Mammary epithelial cell (primary cell): ENCODE measurements at places on chromosomes 2 and 18. TPM values are rescaled to one million over a fixed set of nuclear protein-coding genes. Genes with fewer than 3 reads are reported as not detected.
A peak's percentile ranks its signal among the peaks of the same experiment; 100 is the strongest.

DNA sequence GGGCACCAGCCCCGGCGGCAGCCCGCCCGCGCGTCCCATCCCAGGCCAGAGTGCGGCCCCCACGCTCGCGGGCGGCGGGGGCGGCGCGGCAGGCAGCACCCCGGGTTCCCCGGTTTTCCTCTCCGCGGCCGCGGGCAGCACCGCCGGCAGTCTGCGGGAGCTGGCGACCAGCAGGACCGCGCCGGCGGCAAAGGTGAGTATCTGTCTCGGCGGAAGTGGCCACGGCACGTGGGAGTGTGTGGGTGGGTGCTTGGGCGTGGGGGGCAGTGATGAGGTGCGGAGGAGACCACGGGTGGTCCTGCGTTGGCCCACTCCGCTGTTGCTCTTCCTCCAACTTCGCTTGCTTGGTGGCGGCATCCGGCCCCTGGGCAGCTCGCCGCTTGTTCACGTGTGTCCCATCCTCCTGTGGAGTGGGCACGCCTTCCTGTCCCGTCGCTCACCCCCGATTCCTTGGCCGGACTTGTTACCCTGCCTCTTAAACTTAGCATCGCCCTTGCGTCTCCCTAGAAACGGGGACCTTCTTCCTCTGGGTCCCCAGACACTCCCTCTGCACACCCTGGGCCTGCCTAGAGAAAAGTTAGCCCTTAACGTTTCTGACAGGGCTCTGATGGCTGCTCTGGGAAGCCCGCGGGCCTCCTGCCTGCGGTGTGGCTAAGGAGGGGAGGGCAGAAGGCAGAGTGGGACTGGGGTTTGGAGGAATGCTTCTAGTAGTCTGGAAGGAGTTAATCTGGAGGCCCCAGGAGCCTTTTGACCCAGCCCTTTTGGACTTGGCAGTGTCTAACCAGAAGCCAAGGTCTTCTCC lies 1.1 kb downstream of the SH3RF3 start:
- DNase-seq = no peak

DNA sequence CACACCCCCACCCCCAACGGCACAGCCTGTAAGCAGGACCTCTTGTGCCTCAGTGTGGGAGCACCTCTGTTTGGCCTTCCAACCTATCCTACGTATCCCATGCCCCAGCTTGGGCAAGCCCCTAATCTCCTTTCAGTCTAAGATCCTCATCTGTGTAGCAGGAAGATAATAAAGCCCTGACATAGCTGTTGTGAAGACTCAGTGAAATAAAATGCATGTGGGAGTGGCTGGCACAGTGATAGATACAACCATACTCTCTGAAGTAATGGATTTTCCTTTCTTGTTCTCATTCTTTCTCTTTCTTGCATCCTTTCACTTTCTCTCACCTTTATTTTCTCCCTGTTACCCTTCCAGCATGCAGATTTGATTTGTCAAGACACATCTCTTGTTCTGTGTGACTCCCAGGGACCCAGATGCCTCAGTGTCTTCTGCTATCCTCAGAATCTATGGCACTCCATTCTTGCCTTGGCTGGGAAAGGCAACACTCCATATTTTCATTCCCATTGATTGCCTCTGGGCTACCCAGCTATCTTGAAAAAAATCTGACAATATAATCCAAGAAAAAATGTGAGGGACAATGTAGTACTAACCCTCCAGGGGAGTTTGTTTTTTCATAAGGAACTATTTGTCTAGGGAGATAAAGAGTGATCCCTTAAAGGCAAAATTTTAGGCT lies 207.2 kb upstream of the SETBP1 start:
- peak; percentile 17 for DNase-seq

DNA sequence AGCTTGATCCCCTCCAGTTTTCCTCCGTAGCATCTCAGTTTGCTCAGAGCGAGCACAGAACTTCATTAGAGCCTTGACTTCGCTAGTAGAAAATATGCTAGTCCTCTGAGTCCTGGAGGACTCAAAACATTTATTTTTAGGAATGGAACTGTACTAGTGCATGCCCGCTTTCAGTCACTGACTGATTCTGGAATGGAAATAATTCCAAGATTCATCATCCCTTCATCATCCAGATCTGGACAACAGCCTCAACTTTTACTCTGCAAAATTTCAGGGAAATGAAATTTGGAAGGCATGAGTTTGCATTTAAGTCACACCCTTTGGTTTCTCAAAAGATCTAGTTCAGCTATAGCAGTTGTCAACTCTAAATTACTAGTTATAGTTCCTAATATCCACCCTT lies 304.6 kb downstream of the XIRP2 start:
- DNase-seq = no peak

DNA sequence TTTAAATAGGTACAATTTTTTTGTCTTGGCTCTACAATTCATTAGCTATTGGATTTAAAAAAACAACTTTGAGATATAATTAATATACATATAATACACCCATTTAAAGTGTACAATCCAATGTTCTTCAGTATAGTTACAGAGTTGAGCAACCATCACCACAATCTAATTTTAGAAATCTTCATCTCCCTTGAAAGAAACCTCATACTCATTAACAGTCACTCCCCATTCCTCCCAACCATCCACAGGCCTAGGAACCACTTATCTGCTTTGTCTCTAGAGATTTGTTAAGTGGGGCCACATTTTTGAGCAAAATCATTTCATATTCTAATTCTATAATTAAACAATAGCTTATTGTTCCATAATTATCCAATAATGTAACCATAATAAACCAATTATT lies 32.6 kb downstream of the MRPL33 start:
- DNase-seq = peak; percentile 14

- DNase-seq = no peak
Measured at GRCh38 chr2:1693723-1694122, 50.6 kb downstream of the PXDN start.

GRCh38 chr18:22032392-22032961 lies 136.9 kb upstream of the GATA6 start:
- peak; percentile 97 for DNase-seq

- DNase-seq = no peak
Measured at GRCh38 chr2:71959494-71959893, 188.2 kb downstream of the CYP26B1 start.

DNA sequence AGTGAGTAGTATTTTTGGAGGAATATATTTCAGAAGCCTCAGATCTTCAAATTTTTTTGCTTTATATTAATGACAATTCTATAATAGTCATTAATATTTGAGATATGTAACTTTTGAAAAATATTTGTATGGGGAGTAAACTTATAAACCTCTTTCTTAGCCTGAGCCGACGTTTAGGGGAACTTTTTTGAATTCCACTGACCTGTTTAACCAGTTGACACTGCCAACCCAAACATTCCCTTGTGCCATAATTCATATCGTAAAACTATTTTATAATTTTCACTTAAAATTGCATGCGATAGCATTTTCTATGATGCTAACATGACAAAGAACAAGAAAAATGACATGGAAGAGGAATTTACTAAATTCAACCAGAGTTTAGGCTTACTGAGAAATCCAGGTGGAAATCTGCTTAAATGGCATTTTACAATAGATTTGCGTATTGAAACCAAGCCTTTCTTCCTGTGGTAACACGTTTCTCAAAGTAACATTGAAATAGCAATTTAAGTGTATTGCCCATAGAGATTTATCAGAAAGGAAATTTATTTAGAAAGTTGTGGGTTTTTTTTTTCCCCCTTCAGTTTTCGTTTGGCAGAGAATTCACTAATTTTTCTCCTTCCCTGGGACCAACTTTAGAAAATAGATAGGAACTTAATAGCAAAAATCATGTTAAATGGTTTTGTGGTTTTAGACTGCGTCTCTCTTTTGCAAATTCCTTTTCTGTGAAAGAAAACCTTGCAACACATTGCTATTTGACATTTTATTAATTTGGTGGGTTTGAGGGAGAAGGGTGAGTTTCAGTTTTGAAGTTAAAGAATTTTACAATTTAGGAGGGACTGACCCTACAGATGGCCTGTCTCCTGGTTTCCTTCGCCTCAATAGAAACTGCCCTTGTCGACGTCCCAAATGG lies 77.4 kb downstream of the TANC1 start:
- no peak for DNase-seq

DNA sequence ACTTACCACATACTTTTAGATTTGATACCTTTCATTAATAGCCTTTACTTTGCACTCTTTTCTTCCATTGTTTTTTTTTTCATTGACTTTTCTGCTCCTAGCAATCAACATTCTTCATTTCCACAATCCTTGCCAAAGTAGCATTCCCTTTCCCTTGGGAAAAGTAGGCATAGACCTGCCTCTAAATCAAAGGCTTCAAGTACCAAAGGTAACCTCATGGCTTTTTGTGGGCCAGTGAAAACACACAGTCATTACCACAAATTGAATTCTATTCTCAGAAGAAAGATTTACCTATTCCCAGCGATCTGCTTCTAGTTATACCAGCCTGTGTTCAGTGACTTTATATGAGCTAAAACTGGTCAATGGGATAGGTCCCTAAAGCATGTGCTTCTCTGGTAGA lies 109.2 kb downstream of the SOCS6 start:
- DNase-seq = no peak

- no peak for DNase-seq
Measured at GRCh38 chr2:145753966-145754365, 1234.0 kb upstream of the ZEB2 start.

DNA sequence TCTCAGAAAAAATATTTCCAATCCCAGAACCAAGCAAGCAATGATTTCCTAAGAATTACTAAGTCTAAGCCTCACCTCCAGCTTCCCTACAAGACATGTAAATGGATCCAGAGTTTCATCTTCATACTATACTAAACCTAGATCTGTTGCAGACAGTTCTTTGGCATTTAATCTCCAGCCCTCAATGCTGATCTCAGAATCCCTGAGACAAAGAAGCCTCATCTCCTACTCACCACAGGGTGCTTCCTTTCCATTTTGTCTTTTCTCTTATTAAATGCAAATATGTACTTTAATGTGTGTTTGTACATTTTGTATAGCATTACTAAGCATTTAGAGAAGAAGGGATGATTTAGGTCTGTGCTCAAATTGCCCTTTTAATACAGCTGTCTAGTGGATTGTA lies 954.9 kb downstream of the TDRD15 start:
- no peak for DNase-seq

GRCh38 chr2:67159929-67160328 lies 237.2 kb upstream of the ETAA1 start:
- no peak for DNase-seq

DNA sequence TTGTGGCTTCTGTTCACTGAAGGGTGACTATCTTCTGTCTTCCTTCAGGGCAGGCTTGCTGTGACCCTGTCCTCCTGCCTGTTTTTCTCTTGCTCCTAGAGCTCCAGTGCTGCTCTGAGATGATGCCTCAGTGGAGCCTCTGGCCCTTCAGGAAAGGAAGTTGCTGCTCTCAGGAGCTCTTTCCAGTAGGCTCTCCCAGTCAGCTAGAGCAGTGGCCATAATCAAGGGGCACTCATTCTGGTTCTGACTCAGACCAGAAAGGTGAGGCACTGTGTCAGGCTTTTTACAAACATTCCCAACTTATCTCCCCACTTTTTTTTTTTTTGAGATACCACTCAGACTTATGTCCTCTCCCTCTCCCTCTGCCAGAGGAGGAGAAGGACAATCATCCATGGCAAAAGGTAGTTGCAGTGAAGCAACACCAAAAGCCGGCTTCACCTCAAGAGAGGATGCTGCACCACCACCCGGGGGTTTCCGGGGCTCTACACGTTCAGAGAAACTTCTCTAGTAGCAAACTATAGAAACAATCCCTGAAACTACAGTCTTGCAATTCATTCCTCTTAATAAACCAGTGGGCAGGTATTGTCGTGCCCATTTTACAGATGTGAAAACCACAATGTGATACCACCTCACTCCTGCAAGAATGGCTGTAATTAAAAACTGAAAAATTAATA lies 115.4 kb downstream of the ACTR3 start:
- no peak for DNase-seq

GRCh38 chr2:161052214-161052613 lies 108.0 kb upstream of the TANK start:
- DNase-seq = no peak

DNA sequence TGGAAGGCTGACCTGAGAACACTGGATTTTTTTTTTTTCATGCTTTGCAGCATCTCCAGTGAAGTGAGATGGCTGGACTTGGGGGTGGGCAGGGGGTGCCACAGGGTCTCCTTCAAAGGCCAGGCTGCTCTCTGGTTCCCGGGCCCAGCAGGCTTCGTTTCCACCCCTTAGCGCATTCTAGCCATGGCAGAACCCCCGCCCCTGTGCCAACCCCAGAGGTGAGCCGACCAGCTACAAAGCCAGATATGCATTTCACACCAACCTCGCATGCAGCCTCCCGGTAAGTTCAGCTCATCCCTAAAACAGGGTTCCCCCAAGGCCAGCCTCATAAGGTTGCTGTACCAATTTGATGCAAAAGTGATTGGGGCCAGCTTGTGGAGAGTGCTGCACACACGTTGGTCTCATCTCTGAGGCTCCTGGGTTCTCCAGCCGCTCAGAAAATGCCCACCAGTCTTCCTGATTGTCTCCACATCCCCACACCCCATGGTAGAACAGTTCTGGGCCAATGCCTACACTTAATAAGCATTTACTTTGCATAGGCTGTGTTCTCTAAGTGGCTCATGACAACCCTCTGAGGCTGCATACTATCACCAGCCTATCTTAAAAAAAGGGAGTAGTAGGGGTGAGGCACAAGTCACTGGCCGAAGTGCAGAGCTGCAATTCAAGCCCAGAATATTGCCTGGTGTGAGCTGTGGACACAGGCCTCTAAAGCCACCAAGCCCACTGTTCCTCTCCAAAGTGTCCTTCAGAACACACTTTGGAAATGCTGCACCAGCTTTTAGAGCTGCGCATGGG lies 23.3 kb downstream of the SMAD7 start:
- no peak for DNase-seq

DNA sequence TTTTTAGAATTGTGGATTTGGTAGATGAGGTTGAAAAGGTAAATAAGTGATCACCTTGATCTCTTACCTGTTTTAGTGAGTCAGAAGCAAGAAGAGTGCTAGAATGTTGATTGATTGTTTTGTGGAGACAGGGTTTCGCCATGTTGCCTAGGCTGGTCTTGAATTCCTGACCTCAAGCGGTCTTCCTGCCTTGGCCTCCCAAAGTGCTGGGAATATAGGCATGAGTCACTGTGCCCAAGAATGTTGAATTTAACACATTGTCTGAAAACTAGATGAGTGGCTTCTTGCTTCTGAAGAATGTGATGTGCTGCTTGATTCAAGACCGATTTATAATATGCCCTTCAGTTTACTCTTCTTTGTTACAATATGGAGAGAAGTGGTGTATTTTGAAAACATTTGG lies 121.3 kb downstream of the FMNL2 start:
- peak; percentile 69 for DNase-seq

GRCh38 chr2:222311319-222311977 lies 12.7 kb upstream of the PAX3 start:
- no peak for DNase-seq

DRC1 gene
- not detected for polyA plus RNA-seq

C2orf69 gene
- 3.9 TPM for polyA plus RNA-seq

VSNL1 gene
- 40.4 TPM for polyA plus RNA-seq

NEU2 gene
- polyA plus RNA-seq = not detected

SCN7A gene
- polyA plus RNA-seq = not detected

CFC1 gene
- polyA plus RNA-seq = not detected
